ENCODE measurements at places on chromosomes 6 and 20.

GRCh38 chr6:11214084-11214833, 18.2 kb downstream of the NEDD9 start:
- DNase-seq, result no peak

DNA sequence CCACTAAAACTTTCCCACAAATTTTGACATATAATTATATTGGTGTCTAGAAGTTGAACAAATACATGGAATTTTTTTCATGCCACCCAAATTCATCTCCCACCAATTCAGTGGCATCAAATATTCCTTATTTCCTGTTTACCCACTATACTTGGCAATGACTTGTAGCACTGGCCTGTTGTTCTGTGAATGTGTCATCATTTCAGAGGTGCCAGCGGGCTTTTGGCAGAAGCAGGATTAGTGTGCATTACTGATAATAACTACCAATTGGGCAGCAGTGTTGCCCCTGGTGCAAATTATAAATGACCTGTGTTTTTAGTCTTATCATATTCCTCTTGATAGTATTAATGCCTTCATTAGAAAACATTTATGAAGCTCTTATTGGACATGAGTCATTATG, 121.3 kb downstream of the TFAP2B start:
- no peak for DNase-seq

- DNase-seq, result no peak
These were observed 55.9 kb downstream of the NINL start for GRCh38 chr20:25529295-25529951.

DNA sequence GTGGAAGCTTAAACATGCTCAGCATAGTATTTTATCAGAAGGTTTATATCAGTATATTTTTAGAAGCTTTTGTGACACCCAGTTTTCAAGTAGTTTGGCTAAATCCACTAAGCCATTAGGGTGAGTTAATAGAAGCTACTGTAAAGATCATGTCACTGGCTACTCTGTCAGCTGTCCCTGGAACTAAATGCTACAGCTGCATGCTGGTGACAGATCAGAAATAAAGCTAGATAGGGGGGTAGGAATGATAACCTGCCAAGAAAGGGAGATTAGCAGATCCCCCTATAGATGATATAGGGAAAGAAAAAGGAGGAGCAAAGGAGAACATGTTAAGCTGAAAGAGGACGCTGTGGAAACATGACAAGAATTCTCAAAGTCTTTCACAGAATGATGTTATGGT, 363.2 kb downstream of the QKI start:
- DNase-seq, result no peak

- DNase-seq, result no peak
These were observed 295.0 kb upstream of the PRDM1 start for GRCh38 chr6:105791179-105791578.

DNA sequence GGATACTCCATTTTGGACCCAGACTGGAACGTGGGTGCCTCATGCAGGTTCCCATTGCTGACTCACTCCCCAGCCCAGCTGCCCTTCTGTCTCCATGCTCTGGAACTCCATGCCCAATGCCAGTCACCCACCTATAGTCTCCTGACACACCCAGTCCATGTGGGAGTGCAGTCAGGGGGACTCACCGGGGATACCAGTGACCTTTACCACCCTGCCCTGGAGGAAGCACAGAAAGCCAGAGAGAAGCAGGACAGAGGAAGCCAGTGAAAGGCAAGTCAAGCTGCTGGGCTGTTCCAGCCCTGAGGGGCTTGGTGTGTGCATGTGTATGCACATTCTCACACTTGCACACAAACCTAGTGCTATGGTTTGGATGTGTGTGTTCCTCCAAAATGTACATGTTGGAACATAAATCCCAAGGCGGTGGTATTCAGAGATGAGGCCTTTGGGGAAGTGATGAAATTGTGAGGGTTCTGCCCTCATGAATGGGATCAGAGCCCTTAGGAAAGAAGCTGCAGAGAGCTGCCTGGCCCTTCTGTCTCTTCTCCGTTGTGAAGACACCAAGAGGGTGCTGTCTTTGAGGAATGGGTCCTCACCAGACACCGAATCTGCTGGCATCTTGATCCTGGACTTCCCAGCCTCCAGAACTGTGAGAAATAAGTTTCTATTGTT, 121.4 kb upstream of the MAFB start:
- no peak for DNase-seq

DNA sequence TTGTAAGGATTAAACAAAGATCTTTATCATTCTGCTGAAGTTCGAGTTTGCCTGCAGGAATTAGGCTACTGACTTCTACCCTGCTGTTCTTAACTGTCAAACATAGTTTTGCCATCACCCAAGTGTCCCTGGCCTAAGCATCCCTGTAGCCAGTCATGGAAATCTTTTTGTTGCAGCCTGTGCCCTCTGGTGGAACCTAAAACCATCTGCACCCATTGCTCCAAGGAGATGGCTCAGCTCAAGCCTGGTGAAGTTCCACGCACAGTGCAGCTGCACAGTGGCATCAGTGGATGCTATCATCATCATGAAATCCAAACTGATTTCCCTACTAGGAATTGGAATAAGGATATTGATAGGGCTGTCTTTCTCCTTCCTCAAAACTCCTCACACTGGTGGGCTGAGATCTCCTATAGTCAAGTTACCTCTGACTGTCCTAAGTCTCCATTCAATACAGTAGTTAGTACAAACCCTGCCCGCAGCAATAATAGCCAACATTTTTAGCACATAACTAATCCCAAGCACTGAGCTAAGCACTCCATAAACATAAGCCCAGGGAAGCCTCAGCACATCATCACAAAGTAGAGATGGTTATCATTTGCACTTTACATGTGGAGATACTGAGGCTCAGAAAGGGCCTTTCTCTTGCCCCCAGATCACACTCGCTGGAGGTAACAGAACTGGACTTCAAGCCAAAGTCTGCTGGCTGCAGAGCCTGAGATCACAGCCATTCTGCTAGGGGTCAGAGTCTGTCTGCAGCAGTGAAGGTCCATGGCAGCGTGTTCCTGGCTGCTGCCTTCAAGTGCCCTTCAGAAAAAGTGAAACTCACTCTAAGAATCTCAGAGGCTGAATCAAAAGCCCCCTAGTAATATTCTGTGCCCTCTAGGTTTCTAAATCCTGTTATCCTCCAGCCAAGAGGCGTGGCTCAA, 77.2 kb upstream of the MC3R start:
- DNase-seq, result peak; percentile 41

GRCh38 chr20:62732842-62733525, 24.3 kb downstream of the NTSR1 start:
- no peak for DNase-seq

- no peak for DNase-seq
These were observed 30.5 kb upstream of the ADA start for GRCh38 chr20:44681796-44682566.

DNA sequence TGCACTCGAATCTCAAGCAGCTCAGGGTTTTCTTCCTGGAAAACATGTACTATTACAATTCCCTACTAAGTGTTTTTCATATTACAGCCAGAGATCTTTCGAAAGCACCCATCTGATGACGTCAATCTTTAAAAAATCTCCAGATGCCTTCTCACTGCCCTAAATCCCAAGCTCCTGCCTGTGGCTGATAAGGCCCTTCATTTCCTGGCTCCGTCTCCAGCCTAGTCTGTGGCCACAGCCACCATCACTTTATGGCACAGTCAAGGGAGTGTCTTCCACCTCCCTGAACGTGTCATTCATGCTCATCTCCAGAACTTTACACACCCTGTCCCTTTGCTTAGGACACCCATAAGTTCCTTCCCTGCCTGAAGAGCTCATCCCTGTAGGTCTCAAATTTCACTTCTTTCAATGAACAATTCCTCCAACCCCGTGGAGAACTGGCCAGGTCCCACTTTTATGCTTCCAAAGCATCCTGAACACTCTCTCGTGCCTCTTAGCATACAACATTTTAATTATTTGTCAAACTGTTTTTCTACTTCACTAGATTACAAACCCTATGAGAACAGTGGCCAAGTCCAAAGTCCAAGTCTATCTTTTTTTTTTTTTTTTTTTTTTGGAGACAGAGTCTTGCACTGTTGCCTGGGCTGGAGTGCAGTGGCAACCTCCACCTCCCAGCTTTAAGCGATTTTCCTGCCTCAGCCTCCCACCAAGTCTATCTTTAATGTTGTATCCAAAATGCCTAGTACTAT, 106.1 kb upstream of the AGPAT4 start:
- no peak for DNase-seq

DNA sequence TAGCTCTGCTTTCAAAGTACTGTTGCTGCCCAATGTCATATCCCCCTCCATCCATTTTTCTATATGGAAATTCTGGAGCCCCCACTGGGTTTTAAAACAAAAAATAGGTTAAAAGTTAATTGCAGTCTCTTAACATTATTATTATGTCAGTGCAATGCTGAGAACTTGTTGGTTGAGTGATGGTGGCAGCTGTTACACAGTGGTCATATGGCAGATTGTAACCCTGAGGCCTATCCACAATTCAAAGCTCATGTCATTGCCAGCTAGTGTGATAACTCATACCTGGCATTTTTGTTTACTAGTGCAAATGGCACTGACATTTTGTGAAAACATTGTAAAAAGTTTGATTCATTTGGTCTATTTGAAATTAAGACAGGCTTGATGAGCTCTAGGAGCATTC, 305.7 kb upstream of the FLRT3 start:
- no peak for DNase-seq

DNA sequence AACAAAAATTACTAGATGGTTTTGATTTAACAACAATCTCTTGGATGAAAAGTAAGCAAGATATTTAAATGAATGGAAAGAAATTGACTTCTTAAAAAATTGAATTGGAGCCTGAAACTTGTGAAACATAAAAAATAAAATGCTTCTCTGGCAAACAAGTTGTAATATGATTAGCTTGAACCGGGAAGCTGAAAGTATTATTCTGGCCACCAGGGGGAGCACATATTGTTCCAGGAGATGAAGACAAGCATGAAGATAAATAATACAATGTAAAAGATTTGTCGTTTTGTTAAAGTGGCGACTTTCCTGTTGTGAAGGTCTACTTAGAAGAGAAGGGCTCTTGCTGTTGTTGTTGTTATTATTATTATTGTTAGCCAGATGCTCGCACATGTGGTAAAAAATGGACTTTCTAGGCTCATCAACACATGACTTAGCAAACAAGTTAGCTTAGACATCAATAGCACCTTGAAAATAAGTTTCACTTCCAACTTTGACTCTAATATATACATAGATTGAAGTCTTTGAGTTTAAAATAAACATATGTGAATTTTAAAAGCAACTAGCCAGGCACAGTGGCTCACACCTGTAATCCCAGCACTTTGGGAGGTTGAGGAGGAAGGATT, 14.2 kb downstream of the PAX1 start:
- DNase-seq, result peak; percentile 53

Data from ELR (cell line).